ENCODE measurements at places on chromosomes 1 and 21. TPM values are rescaled to one million over a fixed set of nuclear protein-coding genes. Genes with fewer than 3 reads are reported as not detected.

DNA sequence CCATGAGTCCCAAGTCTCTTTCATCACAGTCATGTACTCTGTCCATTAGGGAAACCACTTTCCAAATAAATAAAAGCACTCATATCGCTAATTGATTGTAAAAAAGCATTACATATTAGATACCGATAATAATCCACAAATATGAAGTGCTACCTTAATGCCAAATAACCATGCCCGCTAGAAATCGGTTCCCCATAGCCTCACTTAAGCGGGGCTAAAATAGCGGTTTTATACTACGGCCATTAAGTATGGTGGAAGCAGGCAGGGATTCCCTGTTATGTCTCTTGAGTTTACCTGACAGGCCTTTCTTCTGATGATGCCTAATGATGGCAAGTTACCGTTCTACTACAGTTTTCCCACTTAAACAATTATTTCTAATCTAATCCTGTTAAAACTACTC, 3.9 kb downstream of the ELK4 start:
- DNase-seq, result no peak

DNA sequence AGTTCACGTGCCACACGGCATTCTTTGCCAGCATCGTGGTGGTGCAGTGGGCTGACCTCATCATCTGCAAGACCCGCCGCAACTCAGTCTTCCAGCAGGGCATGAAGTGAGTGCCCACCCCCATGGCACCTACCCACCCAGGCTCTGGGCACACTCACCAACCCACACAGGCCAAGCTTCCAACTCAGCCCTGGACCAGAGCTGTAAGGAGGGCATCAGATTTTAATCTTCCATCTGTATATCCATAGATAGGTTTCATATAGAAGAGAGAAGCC, 14.5 kb upstream of the ATP1A4 start:
- DNase-seq, result no peak

Gene SASS6
- 2.4 TPM for polyA plus RNA-seq

- DNase-seq, result no peak
Observed at GRCh38 chr1:167631936-167632614, 2.0 kb downstream of the RCSD1 start.

DNA sequence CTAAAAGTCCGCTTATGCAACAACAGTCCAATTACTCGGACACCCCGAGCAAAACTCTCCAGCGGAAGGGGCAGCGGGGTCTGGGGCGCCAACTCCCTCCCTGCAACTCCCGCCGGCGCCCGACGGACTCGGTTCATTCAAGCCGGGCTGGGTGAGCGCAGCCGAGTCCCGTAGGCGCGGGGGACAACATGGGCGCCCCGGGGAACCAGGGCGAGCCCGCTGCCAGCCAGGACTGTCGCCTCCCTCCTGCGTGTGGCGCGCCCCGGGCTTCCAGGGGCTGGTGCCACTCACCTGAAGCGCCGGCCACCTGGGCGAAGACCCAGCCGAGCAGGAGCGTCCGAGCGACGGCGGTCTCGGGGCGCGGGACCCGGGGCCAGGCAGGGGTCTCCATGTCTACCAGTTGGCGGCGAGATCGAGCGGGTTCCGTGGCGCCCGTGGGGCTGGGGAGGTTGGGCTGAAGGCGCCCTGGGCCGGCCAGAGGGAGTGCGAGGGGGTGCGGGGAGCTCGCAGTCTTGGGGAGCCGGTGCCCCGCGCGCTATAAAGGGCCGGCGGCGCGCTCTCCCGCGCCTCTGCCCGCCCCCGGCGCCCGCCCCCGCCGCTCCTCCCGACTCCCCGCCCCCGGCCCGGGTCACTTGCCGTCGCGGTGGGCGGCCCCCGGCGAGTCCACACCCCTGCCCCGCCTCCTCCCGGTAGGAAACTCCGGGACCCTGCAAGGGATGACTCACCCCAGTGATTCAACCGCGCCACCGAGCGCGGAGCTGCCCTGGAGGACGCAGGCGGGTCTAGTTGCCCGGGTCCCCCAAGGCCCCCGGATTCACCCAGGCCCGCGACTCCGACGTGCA, at the start of gene F3:
TSS of gene F3 (minus strand) at position 514 of the 842 bp plus-strand sequence. CDS start at position 391, 123 bp downstream.
- peak; percentile 70 for DNase-seq

Gene MARK1
- 7.8 TPM for polyA plus RNA-seq

Gene COL6A2
- polyA plus RNA-seq, result 1,471 TPM

DNA sequence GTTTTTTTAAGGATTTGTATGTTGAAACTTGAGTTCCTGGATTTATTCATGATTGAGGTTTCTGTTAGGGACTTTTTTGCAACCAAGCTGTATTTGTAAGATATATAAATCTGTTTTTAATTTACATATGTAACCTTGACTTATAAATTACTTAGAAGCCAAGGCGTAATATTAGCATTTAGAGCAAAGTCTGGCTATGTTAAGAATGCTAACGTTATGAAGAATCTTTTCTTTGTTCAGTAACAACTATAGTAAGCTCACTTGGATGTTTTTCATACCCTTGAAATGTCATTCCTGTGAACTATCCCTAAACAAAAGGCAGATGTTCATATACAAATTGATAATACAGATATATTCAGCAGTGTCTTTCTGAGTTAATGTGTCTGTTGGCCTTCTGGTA, 155.3 kb downstream of the MAGI3 start:
- DNase-seq, result no peak

- DNase-seq, result no peak
Observed at GRCh38 chr1:2804628-2805351, 3.3 kb upstream of the TTC34 start.

GRCh38 chr1:230972855-230973271, 5.8 kb downstream of the TTC13 start:
- DNase-seq, result no peak

DNA sequence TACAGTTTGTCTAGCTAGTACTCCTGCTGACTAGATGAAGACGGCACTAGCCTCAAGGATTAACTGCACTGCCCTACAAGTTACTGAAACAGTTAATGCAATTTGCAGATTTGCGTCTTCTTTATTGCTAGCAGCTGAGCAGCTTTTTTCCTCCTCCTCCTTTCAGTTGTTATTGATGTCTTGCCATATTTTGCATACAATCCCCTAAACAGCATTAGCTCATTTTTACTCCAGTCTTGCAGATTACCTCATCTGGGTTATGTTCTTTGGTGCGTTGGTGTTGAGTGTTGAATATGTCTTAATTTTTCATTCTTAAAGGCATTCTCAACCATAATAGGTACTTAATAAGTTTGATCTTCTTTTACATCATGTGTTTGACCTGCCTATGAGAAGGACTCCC, 363.4 kb upstream of the LYPLAL1 start:
- no peak for DNase-seq

DNA sequence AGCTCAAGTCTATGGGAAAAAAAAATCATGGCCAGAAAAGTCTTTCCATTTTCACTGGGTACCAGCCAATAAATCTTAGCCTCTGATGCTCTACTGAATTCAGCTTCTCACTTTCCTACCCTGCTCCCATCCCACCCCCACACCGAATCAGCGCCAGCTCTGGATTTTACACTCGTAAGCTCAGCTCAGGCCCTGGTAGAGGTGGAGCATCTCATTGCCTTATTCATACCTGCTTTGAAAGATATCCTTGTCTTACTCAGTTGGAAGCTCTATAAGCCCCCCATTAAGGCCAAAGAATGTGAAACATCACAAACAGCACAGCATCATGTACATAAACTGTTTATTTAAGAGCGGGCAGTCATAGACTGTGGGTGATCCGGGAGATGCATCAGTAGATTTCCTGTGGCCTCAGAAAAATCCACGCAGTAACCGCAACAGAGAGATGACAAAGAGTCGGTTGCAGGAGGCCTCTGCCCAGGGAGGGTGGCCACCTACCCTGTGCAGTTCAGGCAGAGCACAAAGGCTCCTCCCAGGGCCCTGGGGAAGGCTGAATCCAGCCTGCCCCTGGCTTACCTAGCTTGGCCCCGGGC, 36.4 kb upstream of the ETS2 start:
- DNase-seq, result no peak

GRCh38 chr1:57218487-57219079, 205.3 kb downstream of the DAB1 start:
- no peak for DNase-seq

DNA sequence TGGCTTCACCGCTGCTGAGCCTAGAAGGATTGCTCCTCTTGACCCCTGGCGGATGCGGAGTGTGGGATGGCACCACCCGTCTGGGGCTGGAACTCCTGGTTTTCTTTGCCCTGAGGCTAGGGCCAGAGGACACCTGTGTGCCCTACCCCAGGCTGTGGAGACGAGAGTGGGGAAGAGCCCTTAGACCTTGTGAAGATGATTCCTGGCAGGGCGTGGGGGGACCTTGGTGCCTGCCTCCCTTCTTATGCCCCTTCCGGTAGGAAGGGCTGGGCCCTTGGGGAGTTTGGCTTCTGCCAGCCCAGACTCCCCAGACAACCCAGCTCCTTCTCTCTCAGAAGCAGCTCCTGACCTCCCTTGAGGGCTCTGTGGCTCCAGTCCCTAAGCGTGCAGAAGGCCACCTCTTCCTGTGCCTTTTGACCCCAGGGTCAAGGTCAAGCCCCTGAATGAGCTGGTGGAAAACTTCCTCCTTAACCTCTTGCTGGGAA, 891 bp downstream of the RPS6KA1 start:
- no peak for DNase-seq

- DNase-seq, result no peak
Observed at GRCh38 chr1:24253571-24253970, 65.6 kb upstream of the GRHL3 start.

Gene TTC22
- polyA plus RNA-seq, result 1.0 TPM

DNA sequence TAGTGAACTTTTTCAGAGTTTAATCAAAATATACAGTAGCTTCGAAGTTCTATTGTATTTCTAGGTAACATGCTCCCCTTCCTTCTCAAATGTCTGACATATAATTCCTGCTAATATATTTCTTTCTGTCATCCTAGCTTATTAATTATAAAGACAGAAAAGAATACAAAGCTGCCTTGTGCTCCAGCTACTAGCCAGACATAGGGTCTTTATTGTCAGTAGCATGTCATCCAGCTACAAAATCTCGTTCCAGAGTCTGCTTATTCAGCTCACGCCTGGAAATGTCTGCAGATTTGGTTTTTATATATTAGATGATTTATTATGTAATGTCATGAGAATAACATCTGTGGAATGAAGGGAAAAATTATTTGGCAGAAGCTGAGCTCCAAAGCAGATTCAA, 1102.8 kb downstream of the BRINP3 start:
- DNase-seq, result no peak

- no peak for DNase-seq
Observed at GRCh38 chr21:25759573-25759972, 24.8 kb downstream of the GABPA start.

Gene NMNAT2
- polyA plus RNA-seq, result 1.4 TPM

All from urinary bladder (tissue), 4 donors.